ENCODE measurements at places on chromosomes 11 and 22. TPM values are rescaled to one million over a fixed set of nuclear protein-coding genes. Genes with fewer than 3 reads are reported as not detected.

- no peaks in the 10 kb centered on the region for H3K4me1 ChIP-seq
- no peak overlapping the region for H3K4me3 ChIP-seq
- DNase-seq, result no peak
- H3K27me3 ChIP-seq, result no peaks in the 10 kb centered on the region
Measured at GRCh38 chr11:82507288-82507687, 226.4 kb downstream of the FAM181B start.

GRCh38 chr22:19943082-19944026 is 1.7 kb upstream of the TXNRD2 start:
- no peaks in the 10 kb centered on the region for H3K36me3 ChIP-seq
- peaks cover 75% of the 10 kb centered on the region for H3K4me1 ChIP-seq
- H3K4me3 ChIP-seq, result peak overlapping the region; percentile 89
- DNase-seq, result peak; percentile 64
- H3K27me3 ChIP-seq, result no peaks in the 10 kb centered on the region

- H3K4me1 ChIP-seq, result peaks cover 26% of the 10 kb centered on the region
- peaks cover 56% of the 10 kb centered on the region for H3K27me3 ChIP-seq
- no peak overlapping the region for H3K27ac ChIP-seq
- H3K36me3 ChIP-seq, result no peaks in the 10 kb centered on the region
- H3K4me3 ChIP-seq, result no peak overlapping the region
Measured at GRCh38 chr11:116730601-116731000, 42.2 kb downstream of the BUD13 start.

DNA sequence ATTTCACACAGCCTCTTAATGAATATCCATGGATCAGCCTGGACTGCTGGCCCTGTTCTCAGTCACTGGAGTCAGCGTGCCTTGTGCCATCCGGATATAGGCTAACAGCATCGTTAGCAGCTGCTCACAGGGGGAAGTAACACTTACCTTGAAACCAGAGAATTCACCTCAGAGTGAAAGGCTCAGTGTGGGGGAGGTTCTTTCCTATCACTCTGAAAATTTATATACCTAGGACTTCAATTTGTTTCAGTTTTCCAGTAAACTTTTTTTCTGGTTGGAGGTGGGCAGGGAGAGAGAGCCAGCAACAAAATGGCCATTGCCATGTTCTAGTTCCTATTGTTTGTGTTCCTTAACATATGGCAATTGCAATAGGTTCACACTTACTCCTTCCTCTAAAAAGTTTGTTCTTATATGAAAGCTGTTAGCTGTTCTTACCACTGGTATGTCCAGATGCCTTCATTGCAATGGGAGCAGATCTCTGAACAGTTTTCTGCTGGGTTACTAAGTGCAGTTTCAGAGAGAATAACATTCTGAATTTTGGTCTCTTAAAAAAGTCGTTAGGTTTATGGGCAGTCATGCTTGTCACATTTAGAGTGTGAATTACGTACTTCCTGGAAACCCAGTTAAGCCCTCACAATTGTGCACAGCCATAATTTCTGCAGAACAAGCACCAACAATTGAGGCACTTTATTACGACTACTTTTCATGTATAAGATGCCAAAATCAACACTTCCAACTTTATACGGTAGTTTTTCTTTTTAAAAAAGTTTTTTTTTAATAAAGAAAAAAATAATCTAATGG is 247.6 kb downstream of the CADM1 start:
- H3K27ac ChIP-seq, result no peak overlapping the region
- H3K36me3 ChIP-seq, result no peaks in the 10 kb centered on the region
- H3K4me1 ChIP-seq, result no peaks in the 10 kb centered on the region
- no peak for DNase-seq
- H3K27me3 ChIP-seq, result no peaks in the 10 kb centered on the region

DNA sequence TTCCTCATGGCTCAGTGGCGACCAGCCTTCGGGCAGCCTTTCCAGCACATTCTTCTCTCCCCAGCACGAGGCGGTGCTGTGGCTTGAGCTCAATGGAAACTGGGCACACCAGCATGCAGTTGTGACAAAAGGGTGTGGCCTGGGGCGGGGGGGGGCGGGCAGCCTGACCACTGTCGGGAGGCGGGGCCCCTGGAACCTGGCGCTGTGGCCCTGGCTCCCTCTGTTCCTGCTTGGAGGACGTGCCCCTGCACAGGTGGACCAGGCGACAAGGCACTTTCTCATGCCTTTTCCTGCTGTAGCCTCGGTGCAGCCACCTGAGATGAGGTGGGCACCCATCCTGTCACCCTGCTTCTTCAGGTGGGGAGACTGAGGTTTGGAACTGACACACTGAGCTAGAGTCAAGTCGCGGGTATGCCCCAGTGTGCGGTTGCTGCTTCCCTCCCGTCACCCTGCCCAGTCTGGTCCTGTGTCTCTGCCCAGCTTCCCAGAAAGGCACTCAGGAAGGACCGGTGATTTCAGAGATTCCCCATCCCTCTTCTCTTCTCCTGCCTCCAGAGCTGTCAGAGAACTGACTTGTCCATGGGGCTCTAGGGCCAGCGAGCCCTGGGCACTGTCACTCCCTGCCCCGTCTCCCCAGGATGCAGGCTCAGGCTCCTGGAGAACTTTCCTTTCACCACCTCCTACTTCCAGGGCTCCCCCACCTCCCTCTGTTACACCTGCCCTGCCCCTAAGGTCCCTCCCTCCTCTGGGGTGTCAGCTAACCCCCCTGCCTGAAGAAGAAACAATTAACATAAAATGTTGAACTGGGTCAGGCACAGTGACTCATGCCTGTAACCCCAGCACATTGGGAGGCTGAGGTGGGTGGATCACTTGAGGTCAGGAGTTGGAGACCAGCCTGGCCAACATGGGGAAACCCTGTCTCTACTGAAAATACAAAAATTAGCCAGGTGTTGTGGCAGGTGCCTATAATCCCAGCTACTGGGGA is 9.9 kb downstream of the B3GAT1 start:
- no peak for DNase-seq
- H3K4me1 ChIP-seq, result no peaks in the 10 kb centered on the region
- H3K27me3 ChIP-seq, result peaks cover 5% of the 10 kb centered on the region
- H3K4me3 ChIP-seq, result no peak overlapping the region

- DNase-seq, result no peak
- H3K27ac ChIP-seq, result no peak overlapping the region
- H3K4me1 ChIP-seq, result peaks cover 12% of the 10 kb centered on the region
- no peaks in the 10 kb centered on the region for H3K36me3 ChIP-seq
- no peak overlapping the region for H3K4me3 ChIP-seq
Measured at GRCh38 chr11:60831501-60832079, 10.3 kb upstream of the CCDC86 start.

DNA sequence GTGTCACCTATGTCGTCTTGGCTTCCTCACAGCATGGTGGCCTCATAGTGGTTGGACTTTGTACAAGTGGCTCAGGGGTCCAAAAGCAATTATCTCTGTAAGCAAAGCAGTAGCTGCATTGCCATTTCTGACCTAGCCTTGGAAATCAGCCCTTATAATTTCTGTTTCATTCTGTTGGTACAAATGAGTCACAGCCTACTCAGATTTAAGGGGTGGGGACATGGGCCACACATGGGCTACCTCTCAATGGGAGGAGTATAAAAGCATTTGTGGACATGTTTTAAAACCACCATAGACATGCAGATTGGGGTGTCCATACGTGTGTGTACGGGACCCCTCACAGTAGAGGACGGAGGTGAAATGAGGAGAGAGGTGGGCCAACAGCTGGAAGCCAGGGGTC is 41.6 kb downstream of the CHRDL2 start:
- DNase-seq, result peak; percentile 21
- no peak overlapping the region for H3K27ac ChIP-seq
- no peak overlapping the region for H3K4me3 ChIP-seq
- no peaks in the 10 kb centered on the region for H3K27me3 ChIP-seq
- H3K36me3 ChIP-seq, result no peaks in the 10 kb centered on the region
- H3K4me1 ChIP-seq, result peaks cover 16% of the 10 kb centered on the region

GRCh38 chr22:33921525-33922348 is 1.5 kb upstream of the LARGE1 start:
- no peaks in the 10 kb centered on the region for H3K36me3 ChIP-seq
- peaks cover 52% of the 10 kb centered on the region for H3K4me1 ChIP-seq

DNA sequence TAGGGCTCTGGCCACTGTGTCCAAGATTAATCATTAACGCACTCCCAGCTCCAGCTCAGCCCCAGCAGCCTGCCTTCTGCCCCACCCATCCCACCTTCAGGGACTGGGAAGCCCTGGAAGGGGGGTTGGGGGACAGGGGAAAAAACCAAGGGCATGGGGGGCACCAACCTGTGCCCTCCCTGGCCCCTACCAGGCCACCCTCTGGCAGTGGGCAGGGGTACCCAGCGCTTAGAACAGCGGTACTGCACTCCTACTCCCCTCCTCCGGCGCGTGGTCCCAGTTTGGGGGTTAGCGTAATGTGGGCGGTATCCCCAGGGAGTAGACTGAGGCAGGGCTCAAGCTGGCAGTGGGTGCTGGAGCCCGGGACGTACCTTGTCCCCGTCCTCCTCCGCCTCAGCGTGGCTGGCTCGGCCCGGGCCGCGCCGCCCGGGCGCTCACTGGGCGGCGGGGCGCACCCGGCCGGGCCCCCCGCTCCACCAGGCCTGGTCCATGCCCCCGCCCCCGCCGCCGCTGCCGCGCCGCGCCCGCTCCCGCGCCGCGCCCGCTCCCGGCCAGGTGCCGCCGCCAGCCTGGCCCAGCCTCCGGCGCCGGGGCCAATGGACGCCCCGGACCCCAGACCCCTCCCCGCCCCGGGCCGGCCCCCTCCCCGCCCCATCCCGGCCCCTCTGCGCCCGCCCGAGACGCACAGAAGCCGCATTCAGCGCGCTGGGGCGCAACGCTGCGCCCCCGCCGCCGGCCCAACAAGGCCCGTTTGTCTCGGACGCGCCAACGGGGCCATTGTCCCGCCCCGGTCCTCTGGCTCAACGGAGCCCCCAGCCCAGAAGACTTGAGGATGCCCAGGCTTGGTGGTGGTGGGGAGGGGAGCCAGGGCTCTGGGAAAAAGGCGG is at the start of gene GAL3ST1:
TSS of gene GAL3ST1 (minus strand) at position 571 of the 887 bp plus-strand sequence. CDS start 17,273 bp downstream, outside the sequence.
- peaks cover 41% of the 10 kb centered on the region for H3K4me1 ChIP-seq
- H3K4me3 ChIP-seq, result peak within 1 kb of the TSS; percentile 63
- H3K27ac ChIP-seq, result peak within 1 kb of the TSS; percentile 43

- no peaks in the 10 kb centered on the region for H3K4me1 ChIP-seq
- no peak overlapping the region for H3K4me3 ChIP-seq
- H3K27me3 ChIP-seq, result no peaks in the 10 kb centered on the region
- H3K36me3 ChIP-seq, result no peaks in the 10 kb centered on the region
- no peak for DNase-seq
- no peak overlapping the region for H3K27ac ChIP-seq
Measured at GRCh38 chr11:76408171-76408965, 27.2 kb downstream of the GVQW3 start.

DNA sequence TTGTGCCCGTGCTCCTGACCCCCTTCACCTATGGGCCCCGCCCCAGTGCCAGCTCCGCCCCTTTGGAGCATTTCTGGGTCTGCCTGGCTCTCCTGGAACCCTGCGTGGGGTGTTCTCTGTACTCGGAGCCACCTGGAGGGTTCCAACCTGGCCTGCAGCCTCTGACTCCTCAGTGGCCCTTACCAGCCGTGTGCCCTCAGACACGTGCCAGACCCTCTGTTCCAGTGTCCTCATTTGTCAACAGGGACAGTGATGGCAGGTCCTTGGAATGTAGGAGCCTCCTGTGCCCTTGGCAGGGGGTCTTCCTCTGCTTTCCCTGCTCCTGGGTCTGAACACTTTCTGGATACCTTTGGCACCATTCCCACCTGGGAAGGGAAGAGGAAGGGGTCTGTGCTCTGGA is 96.4 kb downstream of the CACNA1I start:
- H3K27ac ChIP-seq, result no peak overlapping the region
- H3K4me3 ChIP-seq, result no peak overlapping the region
- H3K36me3 ChIP-seq, result no peaks in the 10 kb centered on the region
- H3K4me1 ChIP-seq, result 0 out of 2 replicates have a peak, but pooled peaks cover 8% of the 10 kb centered on the region
- peaks cover 6% of the 10 kb centered on the region for H3K27me3 ChIP-seq

DNA sequence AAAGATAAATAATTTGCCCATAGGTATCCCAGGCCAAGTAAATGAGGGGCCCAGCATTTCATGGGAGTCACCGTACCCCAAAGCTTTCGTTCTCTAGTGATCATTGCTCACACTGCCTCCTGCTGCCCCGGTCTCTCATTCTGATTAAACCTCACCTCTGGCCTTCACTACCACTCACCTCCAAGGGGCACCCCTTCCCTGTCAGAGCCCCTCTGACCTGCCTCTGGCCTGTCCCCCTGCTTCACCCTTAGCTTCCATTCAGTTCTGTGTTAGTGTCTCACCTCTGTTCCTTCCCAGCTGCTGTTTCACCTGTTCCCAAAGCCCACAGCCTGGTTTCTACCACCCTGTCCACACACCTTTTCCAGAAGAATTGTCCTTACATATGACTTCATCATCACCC is 150.3 kb upstream of the E2F8 start:
- no peak overlapping the region for H3K27ac ChIP-seq
- DNase-seq, result no peak
- peaks cover 10% of the 10 kb centered on the region for H3K4me1 ChIP-seq
- H3K27me3 ChIP-seq, result peaks cover 3% of the 10 kb centered on the region

DNA sequence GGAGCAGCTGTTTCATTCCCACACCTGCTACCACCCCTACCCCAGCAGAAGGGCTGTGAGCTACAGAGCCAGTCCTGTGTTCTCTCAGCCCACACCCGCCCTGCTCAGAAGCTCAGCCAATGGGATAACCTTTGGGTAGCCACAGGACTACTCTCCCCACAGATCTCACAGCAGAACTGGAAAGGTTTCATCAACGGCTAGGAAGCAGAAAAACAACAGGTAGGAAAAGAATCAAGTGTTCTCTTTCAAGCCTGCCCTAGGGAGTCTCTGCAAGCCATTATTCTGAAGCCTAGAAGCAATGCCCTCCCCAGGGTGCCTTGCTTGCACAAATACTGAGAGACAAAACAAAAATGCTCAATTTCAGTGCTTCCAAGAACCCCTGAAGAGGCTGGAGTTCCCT is 77.2 kb downstream of the TMPRSS5 start:
- no peaks in the 10 kb centered on the region for H3K4me1 ChIP-seq
- H3K36me3 ChIP-seq, result no peaks in the 10 kb centered on the region
- peaks cover 15% of the 10 kb centered on the region for H3K27me3 ChIP-seq
- DNase-seq, result no peak

- no peaks in the 10 kb centered on the region for H3K36me3 ChIP-seq
- no peak for DNase-seq
- no peak overlapping the region for H3K4me3 ChIP-seq
- no peak overlapping the region for H3K27ac ChIP-seq
Measured at GRCh38 chr11:68665436-68665835, 18.9 kb upstream of the GAL start.

DNA sequence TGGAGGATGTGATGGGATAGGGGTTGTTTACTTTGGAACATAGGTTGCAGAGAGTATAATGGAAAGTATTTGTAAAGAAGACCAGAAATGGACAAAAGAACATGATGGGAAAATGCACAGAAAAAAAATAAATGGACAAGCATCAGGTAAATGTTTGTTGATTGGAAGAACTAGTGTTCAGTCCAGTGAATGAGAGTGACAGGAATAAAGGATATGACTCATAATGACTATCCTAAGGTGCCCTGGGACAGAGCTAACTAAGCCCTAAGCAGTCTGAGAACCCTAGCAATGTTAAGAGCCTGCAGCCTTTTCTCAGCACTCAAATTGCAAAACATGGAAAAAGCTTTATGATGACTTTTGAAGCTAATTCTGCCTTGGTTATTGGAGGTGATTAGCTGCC is 732.8 kb upstream of the ANO5 start:
- no peaks in the 10 kb centered on the region for H3K36me3 ChIP-seq
- H3K27ac ChIP-seq, result no peak overlapping the region
- H3K4me1 ChIP-seq, result no peaks in the 10 kb centered on the region
- no peaks in the 10 kb centered on the region for H3K27me3 ChIP-seq
- H3K4me3 ChIP-seq, result no peak overlapping the region

Gene FAT3
- not detected for total RNA-seq

Gene OR5B17
- total RNA-seq, result not detected

Gene IL17REL
- total RNA-seq, result not detected

Gene MSANTD2
- total RNA-seq, result 6.8 TPM

Gene TUB
- total RNA-seq, result 5.6 TPM

Measured in HepG2 (cell line).